Putamen (tissue), 1 donor: ENCODE measurements at places on chromosomes 1 and 21.

DNA sequence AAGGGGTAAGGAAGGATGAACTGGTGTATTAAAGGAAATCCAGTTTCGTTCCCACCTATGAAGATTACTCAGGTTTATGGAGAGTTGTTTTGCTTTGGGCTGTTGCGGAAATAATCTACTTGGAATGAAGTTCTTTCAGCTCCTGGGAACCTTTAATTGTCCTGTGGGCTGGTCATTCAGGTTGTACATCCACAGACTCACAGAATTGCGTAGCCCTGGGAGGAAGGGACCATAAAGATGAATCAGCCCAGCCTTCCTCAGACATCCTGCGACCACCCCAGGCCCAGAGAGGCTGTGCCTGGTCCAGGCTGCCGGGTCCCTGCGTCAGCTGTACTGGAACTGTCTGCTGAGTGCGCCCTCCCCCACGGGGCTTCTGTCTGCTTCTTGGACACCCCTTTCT lies 72.7 kb downstream of the GALNT2 start:
- no peak for DNase-seq

DNA sequence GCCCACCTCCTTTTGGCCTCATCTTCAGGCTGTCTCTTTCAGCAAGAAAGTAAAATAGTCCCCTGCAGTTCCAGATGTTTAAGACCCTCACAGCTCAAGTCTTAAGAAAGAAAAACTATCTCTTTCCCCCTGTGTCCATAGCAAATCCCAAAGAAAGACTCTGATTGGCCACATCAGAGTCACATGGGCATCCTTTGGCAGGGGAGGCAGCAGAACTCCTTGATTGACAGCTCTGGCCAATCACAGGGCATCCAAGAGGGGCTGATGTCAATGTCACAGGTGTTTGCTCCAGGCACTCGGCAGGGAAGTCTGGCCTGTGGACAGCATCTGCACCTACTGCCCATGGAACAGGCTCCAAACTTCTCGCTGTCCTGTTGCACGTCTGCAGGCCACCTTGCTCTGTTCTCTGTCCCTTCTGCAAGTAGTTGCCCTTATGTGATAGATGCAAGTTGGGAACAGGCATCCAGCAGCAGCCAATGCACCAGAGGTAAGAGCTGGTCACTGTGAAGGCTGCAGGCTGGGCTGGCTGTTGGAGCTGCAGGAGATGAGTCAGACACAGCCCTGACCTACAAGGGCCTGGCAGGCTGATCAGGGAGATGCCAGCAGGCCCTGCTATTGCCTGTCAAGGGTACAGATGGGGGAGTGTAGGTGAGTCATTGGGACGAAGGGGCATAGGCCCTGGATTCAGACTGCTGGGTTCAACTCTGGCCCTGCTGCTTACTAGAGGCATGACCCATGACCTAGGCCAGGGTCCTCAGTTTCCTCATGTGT lies 96.8 kb upstream of the TMEM51 start:
- DNase-seq, result no peak

GRCh38 chr1:192756314-192756713 lies 52.5 kb upstream of the RGS2 start:
- no peak for DNase-seq

- DNase-seq, result no peak
Measured at GRCh38 chr21:39434950-39435349, 10.6 kb downstream of the LCA5L start.

DNA sequence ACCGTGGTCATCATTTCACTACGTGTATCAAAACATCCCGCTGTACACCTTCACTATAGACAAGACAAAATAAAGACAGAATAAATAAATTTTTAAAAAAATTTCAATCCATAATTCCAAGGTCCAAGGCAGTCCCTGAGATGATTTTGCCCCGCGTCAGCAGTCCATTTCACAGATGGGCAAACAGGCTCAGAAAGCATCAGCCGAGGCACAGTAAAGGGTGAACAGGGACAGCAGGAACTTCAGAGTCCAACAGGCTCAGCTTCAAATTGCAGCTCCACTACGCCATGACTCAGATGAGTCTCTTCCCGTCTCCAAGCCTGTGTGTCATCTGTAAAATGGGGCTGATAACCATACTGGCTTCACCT lies 15.0 kb downstream of the MATN1 start:
- no peak for DNase-seq

GRCh38 chr1:204506969-204507316 lies 9.3 kb upstream of the MDM4 start:
- DNase-seq, result peak; percentile 94

DNA sequence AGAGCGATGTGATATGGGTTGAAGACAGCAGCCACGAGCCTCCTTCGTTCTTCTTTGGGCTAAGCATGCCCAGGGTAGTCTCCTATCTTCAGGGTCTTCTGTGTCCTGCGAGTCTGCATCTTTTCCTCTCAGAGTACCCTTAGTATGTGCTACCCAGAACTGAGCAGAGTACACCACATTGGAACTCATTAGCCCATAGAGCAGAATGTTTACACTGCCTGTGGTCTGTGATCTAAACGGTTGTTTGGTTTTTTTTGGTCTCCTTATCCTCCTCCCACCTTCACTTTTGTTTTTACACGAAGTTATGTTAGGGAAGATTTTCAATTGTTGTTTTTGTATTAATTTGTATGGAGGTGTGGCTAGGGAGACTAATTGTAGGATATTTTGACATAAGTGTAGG lies 126.4 kb downstream of the NEK7 start:
- no peak for DNase-seq

- no peak for DNase-seq
Measured at GRCh38 chr1:158102881-158103674, 77.6 kb upstream of the CD1D start.

DNA sequence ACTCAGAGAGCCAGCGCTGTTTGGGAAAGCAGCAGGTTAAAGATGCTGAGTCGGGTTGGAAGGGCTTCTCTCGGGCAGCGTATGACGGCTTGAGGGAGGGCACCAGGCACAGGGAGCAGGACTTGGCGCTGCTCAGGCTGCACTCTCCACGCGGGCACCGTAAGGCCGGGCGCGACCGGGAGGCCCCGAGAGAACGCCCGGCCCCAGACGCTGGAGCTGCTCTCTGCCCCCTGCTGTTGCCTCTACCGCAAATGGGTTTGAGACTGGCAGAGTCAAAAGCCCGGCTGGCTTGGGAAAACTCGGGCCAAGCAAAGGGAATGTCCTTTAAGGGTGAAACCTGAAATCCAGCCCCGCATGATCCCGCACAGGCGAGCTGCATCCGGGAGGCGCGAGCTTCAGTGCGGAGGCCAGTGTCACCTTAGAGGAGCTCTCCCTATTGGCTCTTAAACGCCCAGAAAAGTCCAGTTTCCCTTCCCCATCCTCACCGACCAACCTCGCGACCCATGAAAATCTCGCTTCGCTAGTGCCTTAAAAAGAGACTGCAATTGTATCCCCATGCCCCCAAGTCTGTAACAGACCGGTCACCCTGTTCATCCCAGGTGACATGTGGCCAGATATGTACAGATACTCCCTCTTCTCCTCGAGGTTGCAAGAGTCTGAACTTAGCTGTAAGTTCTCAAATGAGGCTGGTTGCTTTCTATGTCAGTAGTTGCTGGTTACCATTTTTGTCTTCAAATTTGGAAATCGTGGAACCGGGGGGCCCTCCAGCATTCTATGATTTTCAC lies 1.1 kb downstream of the PRRX1 start:
- DNase-seq, result no peak

DNA sequence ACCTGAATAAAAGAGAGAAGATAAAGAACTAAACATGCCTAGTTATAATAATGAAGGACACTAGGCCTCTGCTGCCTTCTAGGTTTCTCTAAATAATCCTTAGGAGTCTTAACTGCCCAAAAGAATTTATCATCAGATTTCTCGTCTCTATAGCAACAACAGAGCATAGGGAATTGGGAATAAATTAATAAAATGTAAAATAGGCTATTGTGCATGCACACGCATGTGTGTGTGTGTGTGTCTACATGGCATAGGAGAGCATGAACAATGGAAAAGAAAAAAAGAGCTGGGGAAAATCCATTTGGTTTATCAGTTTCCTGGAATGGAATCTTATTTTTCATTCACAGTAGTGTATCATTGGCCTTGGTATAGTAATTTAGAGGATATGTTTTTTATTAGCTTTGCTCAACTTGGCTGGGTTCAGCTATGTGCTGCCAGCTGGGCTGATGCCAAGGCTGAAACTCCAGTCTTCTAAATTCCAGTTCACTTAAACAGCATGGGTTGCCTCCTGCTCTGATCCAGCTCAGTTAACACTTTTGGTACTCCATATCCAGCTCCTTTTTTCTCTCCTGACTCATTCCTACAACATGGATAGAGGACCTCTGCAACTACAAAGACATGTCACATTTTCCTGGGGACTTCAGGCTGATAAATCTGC lies 80.6 kb upstream of the SLFNL1 start:
- DNase-seq, result peak; percentile 14

DNA sequence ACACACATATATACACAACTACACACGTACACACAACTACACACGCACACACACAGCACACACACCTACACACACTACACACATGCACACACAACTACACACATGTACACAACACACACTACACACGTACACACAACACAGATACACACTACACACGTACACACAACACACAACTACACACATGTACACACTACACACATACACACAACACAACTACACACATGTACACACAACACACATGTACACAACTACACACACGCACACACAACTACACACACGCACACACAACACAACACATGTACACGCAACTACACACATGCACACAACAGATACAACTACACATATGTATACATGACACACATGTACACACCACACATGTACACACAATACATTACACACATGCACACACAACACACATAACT lies 318.1 kb downstream of the CAMTA1 start:
- DNase-seq, result no peak

- DNase-seq, result peak; percentile 63
Measured at GRCh38 chr1:163071405-163072255, 2.5 kb downstream of the RGS4 start.

DNA sequence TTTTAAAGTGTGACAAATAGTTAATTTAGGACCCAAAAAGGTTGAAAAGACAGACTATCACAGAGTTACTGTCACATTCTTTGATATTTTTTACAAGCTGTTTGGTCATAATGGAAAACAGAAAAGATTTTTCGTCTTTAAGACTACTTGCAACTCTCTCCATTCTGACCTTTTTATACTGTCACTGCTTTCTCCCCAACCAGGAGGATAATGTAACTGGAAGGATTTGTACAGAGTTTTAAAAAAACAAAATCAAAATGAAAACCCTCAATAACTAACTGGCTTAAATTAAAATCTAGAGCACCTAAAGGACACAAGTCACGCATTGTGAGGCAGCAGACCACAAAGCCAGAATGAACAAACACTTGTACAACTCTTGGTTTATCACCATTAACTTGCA lies 257.7 kb downstream of the FAF1 start:
- DNase-seq, result no peak

DNA sequence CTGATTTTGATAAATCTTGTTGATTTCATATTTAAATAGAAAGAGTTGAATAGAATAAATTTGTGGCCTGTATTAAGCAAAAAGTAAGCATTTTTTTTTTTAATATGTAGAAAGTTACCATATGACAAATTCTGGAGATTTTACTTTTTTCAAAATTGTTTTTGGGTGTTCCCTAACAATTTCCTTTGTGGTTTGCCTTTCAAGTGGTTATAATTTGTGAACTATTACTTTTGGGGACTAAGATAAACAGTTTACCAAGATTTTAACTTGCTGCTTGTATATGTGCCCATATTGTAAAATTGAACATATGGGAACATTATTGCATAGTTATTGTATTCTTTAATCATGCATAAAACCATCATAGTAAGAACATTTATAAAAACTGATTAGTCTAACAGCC lies 34.6 kb downstream of the SLC30A7 start:
- no peak for DNase-seq

- DNase-seq, result no peak
Measured at GRCh38 chr1:227357171-227357926, 39.1 kb upstream of the CDC42BPA start.

- DNase-seq, result no peak
Measured at GRCh38 chr1:91406773-91407389, 2.2 kb upstream of the HFM1 start.

DNA sequence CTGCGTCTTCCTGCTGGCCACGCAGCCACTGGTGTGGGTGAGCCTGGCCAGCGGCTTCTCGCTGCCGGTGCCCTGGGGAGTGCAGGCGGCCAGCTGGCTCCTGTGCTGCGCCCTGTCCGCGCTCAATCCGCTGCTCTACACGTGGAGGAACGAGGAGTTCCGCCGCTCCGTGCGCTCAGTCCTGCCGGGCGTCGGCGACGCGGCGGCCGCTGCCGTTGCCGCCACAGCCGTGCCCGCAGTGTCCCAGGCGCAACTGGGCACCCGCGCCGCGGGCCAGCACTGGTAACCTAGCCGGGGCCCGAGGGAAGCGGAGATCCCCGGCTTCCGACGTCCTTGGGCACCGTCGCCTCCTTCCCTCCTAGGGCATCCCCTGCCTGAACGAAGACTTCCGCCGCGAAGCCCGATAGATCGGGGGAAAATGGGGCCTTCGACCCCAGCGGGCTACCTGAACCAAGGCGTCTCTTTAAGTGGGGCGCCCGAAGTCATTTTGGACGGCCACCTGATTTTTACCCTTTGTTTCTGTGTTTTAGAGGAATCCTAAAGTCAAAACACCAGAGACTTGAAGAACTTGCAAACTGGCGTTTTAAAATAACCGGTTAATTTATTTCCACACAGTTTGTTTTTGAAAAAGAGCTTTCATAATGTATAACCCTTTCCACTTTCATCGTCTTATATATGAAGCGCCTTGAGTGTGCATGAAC lies 2.0 kb downstream of the GPR88 start:
- no peak for DNase-seq

GRCh38 chr1:118291661-118292060 lies 106.6 kb upstream of the SPAG17 start:
- no peak for DNase-seq

DNA sequence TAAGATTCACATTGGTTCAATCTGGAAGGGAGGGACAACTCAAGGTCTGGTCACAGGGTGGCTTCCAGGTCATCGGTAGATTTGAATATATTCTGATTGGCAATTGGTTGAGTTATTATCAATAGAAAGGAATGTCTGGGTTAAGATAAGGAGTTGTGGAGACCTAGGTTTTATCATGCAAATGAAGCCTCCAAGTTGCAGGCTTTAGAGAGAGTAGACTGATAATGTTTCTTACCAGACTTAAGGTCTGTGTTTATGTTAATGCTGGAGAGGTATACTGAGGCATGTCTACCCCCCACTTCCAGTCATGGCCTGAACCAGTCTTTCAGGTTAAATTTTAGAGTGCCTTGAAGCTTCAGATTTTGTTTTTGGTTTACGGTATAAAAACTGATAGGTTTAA lies 29.7 kb downstream of the USP25 start:
- no peak for DNase-seq

- no peak for DNase-seq
Measured at GRCh38 chr1:116927049-116927798, 17.5 kb downstream of the PTGFRN start.
